ENCODE measurements at places on chromosomes 1 and 21.

- no peak for DNase-seq
Measured at GRCh38 chr1:150017206-150017750, 6.8 kb upstream of the OTUD7B start.

DNA sequence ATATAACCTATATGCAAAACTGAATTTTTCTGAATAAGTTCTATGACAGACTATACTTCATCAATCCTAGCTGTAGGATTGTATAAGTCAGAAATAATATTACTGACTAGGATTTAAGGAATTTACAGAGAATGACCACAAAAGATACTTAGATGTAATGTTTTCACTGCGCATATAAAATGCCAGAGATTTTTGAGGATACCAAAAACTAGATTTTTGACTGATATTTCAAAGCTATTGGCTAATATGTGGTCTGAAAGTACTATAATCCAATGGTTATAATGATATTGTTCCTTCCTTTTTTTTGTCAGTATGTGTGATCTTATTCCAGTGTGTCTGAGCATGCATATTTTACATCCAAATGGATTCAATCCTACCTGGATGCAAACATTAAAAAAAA, 17.0 kb upstream of the IFI44L start:
- no peak for DNase-seq

DNA sequence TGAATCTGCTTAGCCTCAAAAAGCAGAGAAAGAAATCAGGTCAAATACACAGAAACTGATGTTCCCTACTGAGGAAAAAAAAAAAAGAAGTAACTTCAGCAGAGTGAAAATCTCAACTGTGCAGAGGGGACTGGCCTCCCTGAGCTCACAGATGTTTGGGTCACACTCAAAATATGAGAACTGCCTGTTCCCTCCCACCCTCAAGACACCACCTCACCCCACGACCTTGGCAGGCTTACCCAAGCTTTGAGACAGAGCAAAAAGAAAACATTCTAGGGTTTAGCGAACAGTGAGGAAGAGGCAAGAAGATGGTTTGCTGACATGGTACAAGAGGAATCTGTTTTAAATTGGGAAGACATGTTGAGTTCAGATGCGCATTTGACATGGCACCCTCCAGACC, 48.8 kb downstream of the NID1 start:
- no peak for DNase-seq

DNA sequence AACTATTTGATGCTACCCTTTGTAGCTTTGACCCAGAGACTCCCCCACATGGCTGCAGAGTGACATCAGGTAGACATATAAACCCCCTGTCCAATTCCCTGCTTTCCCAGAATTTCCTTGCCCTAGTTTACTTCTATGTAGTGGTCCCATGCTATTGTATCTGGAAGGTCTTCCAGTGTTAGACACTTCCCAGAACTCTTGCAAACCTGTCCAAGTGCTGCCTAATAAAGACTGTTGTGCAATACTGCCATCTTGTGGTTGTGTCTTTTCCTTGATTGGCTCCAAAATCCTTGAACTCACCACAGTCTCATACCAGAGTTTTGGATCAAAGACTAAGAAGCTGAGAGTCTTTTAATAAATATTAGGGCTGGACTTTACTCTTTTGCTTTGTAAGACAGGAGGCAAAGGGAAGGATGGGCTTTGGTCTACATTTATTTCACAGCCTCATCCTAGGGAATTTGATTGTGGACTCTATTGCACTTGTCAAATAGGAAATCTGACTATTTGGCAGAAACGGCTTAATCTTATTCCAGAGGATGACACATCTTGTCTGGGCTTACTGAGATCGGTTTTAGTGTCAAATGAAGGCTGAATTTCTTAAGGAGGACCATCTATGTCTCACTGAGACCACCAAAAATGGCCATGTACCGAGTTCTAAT, 169.9 kb downstream of the LRRC7 start:
- DNase-seq, result no peak

GRCh38 chr1:220922951-220923350, 43.7 kb downstream of the HLX start:
- no peak for DNase-seq

DNA sequence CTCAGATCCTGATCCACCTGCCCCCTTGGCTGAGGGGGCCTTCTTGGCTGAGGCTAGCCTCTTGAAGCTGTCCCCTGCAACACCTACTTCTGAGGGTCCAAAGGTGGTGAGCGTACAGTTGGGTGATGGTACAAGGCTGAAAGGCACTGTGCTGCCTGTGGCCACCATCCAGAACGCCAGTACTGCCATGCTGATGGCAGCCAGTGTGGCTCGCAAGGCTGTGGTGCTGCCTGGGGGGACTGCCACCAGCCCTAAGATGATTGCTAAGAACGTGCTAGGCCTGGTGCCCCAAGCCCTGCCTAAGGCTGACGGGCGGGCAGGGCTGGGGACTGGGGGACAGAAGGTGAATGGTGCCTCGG, 5.2 kb downstream of the ZNF687 start:
- DNase-seq, result no peak

DNA sequence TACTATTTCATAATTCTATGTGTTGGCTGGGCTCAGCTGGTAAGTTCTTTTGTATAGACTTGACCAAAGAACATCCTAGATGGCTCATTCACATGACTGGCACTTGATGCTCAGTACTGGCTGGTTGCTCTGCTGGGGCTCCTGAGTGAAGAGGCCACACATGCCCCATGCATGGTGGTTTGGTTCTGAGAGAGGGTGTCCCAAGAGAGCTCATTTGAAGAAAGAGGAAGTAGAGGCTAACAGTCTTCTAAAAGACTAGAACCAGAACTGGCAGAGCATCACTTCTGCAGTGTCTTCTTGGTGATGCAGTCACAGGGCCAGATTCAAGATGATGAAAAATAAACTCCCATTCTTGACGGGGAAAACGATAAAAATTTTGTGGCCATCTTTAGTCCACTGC, 5.2 kb upstream of the BACH1 start:
- no peak for DNase-seq

GRCh38 chr1:35448344-35448801, 108.8 kb downstream of the KIAA0319L start:
- no peak for DNase-seq

DNA sequence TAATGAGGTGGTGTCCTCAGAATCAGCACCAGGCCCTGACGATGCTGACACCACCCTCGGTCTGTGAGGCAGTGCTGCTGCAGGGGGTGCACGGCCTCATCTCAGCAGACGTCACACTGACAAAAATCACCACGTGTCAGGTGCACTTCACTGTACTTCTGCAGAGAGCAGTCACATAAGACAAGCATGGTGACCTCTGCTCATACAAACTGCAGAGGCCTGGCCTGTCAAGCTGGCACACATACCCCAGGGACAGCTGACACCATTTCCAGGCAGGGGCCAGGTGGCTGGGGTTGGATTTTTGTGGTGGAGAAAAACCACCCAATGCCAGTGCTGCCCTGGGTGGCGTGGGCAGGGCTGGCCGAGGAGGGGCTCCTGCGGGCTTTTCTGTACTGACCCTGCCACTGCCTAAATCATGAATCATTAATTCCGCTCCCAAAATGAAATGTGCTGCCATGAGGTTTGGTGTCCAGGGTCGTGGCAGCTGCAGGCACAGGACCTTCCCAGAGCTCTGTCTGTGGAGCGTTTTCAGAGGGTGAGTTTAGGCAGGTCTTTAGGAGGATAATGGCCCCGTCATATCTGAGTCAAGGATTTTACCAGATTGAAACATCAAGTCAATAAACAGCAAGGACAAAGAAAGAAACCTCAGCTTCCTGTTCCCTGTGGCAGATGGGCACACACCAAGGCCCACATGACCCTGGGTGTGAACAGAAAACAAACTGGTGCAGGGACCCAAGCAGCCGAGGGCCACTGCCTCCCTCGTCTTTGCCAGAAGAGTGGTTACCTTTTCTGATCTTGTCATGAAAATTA, 33.4 kb upstream of the GPR153 start:
- no peak for DNase-seq

- DNase-seq, result no peak
Measured at GRCh38 chr1:116261227-116261626, 111.8 kb upstream of the ATP1A1 start.

DNA sequence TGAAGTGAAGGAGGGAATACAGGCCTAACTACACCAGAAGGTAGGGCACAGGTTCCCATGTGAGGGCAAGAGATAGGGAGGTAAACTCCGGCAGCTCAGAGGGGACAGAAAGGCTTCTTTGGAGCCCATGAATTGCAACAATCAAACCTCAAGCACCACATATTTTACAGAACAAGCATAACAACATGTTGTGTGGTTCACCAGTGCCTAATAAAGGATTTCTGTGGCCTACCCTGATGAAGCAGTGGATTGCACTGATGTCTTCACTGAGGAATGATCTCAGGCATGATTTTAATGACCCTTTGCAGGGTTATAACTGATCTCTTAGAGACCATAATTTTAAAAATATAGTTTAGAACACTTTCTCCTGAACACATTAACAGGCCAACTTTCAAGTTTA, 77.4 kb downstream of the RUNX1 start:
- DNase-seq, result no peak

- DNase-seq, result no peak
Measured at GRCh38 chr1:44539991-44540730, 134.1 kb downstream of the TMEM53 start.

- DNase-seq, result no peak
Measured at GRCh38 chr1:10787286-10787685, 9.2 kb downstream of the CASZ1 start.

GRCh38 chr1:218538341-218538740, 193.2 kb downstream of the TGFB2 start:
- DNase-seq, result no peak

DNA sequence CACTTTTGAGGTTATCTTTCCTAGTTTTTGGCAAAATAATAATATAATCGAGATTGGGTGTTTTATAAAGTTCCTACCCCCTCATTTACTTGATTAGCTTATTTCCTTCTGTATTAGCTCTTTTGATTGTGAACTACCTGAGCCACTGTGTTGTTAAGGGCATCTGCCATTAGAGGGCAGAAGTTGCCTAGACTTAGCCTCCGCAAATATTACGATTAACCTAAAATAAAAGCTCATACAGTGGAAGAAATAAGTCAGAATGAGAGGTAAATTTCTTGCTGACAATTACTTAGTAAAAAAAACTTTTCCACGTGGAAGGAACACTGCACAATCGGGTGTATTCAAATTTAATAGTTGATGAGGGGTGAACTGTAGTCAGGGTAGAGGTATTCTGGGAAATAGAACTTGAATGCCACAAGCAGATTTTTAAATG, 2.3 kb downstream of the H3-3A start:
- DNase-seq, result no peak

- DNase-seq, result no peak
Measured at GRCh38 chr1:184625271-184625670, 129.4 kb downstream of the EDEM3 start.

- DNase-seq, result no peak
Measured at GRCh38 chr1:116521186-116521585, 49.6 kb downstream of the CD58 start.

GRCh38 chr1:38301040-38301439, 254.4 kb upstream of the POU3F1 start:
- DNase-seq, result no peak

DNA sequence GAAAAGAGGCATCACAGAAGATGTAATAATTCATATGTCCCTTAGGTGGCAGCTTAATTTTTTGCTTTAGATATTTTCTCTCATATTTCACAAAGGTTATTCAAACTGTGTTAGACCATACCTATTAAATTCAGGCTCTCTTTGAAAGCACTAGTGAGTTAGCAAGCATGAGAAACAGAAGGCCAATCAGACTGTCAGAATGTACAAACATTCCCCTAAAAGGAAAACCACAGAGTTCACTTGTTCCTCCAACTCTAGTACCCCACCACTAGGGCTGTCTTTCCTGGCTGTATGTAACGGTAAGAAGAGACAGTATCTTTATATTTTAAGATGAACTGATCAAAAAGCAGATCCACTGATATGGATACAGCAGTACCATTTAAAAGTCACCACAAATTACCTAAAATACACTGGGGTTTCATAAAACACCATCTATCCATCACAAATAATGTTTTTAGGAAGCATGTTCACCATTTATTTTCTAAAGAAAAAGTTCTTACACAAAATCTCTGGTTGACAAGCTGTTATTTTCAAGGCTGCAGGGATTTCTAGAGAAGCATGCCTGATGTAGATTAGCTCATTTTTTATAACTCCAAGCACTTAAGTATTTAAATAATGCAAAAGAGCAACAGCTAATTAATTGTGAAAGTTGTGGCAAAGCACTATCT, 1.8 kb downstream of the ARPC5 start:
- no peak for DNase-seq

GRCh38 chr1:200401708-200402107, 8.1 kb downstream of the ZNF281 start:
- no peak for DNase-seq

GRCh38 chr21:28459193-28459592, 533.5 kb downstream of the LTN1 start:
- DNase-seq, result no peak

DNA sequence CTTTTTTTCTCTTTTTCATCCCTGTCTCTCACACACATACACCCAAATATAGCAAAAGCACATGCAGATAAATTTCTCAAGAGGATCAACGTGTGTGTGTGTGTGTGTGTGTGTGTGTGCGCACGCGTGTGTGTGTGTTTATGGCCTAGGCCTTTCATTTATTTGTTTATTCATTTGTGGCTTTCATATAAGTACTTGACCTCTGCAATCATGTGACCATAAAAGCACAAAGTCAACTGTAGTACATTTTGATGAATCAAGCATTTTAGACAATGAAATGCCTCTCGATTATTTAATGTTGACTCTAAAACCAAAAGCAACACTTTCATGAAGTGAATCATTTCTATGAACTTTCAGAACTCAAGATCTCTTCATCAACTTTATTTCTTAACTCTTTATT, 194.1 kb upstream of the ADGRL2 start:
- no peak for DNase-seq

DNA sequence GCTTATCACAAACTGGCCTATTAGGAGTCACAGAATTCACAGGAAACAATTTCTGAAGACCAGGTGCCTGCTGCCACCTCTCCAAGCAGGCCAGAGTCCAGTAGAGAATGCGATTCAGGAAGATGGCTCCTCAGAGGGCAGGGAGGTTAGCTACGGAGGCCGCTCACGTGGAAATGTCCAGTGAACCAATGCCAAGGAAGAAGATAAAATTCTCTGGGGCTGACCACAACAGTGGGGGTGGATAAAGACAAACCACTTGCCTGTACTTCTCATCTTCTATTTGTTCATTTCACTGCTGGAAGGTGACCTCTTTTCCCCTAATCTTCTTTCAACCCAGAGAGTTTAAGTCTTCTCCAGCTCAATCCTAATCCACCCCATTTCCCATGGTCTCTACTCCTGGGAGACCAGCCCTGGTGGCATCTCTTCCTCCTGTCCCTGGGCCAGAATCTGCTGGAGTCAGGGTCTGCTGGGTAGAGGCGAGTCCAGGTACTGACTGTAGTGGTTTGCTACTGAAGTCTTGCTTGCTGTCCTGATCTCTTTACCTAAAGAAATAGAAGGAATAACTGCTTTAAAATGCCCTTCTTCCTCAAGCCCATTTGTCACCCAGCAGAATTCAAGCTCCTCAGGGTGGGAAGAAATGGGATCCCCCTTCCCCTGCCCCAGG, 3.2 kb downstream of the PSRC1 start:
- no peak for DNase-seq

GRCh38 chr1:185931438-185931837, 197.2 kb downstream of the HMCN1 start:
- DNase-seq, result no peak

Data from stimulated activated CD4-positive, alpha-beta T cell treated with anti-CD3 and anti-CD28 coated beads, Interleukin-1b, Interleukin-23, amount 100 ng/mL, for 4 hours (primary cell).